Peyer's patch (tissue), 4 donors: ENCODE measurements at places on chromosomes 6 and 20. TPM values are rescaled to one million over a fixed set of nuclear protein-coding genes. Genes with fewer than 3 reads are reported as not detected.

The IL20RA gene
- total RNA-seq = 2.5 TPM

DNA sequence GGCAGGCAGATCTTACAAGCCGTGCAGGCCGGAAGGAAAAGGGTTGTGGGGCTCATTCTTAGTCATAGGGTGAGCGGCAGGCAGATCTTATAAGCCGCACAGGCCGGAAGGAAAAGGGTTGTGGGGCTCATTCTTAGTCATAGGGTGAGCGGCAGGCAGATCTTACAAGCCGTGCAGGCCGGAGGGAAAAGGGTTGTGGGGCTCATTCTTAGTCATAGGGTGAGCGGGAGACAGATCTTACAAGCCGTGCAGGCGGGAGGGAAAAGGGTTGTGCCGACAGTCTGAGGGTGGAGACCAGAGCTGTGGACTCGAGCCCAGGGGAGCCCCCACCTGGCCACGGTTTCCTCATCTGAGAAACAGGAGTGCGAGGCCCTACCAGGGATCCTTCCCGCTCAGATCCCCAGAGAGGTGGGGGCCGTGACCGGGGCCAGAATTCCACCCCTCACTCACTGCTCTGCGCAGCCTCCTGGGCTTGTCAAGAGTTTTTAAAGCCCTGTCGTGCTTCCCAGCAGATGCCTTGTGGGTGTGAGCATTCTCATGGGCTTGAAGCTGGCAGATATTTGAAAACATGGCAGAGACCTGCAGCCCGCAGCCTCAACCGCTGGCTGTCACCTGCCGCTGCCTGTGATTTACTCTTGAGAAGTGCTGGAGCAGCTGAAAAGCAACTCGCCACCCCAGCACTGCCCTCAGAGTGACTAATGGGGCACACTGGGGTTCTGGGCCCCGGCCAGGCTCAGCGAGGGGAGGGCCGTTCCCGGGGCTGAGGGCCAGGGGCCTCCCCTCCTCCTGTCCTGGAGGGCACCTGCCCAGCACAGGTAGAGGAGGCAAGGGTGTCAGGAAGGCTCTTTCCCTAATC, 31.9 kb downstream of the NTSR1 start:
- H3K36me3 ChIP-seq = no peaks in the 10 kb centered on the region
- H3K27ac ChIP-seq = peak overlapping the region; percentile 61
- peak; percentile 48 for DNase-seq
- H3K4me1 ChIP-seq = no peaks in the 10 kb centered on the region
- H3K4me3 ChIP-seq = peak overlapping the region; percentile 29

DNA sequence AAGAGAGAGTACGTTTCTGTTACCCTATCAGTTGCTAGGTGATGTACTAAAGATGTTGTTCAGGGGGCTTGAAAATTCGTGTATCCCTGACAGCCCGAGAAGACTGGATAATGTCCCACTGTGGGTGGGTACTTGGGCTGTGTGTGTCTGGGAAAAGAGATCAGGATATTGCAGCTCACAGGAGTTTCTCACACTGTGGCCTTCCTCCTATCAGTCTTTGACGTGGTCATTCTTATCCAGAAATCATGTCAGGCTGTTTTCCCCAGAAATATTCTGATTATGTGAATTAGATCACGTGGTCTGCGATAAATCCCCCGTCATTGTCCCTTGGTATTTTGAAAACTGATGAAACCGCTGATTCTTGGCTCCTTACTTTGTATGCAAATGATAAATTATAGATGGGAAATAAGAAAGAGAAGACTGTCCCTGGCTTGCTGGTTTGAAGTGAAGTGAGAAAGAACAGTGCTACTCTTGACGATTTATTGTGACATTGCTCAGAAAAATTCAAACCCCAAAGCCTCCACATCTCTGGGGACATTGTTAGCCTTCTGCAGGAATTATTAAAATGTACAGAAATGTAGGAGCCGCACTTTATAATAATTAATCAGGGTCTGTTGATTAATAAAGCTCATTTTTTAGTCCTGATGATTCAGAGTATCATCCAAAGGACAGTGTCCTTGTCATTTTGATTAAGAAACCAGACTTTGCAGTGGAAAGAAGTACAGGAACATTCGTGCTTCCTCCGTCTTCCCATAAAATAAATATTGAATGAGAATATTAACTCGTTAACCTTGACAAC, 167.5 kb upstream of the TSHZ2 start:
- no peak overlapping the region for H3K27ac ChIP-seq
- no peak overlapping the region for H3K4me3 ChIP-seq
- no peaks in the 10 kb centered on the region for H3K36me3 ChIP-seq
- no peak for DNase-seq
- H3K4me1 ChIP-seq = no peaks in the 10 kb centered on the region

DNA sequence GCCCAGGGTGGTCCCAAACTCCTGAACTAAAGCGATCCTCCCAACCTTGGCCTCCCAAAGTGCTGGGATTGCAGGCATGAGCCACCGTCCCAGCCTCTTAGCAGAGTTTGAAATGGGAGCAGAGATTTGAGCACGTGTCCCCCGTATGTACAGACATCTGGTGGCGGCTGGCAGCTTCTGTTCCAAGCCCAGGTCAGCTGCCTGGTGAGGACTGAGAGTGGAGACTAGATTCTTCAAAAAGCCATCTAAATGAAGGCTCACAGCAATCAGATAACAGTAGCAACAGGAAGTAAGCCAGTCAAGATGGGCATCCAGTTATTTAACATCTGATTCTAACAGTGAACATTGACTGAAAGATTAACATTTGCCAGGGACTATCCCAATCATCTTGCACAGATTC, 128.1 kb upstream of the AKAP12 start:
- H3K36me3 ChIP-seq = no peaks in the 10 kb centered on the region
- no peak overlapping the region for H3K27ac ChIP-seq
- H3K4me1 ChIP-seq = no peaks in the 10 kb centered on the region
- no peaks in the 10 kb centered on the region for H3K27me3 ChIP-seq

DNA sequence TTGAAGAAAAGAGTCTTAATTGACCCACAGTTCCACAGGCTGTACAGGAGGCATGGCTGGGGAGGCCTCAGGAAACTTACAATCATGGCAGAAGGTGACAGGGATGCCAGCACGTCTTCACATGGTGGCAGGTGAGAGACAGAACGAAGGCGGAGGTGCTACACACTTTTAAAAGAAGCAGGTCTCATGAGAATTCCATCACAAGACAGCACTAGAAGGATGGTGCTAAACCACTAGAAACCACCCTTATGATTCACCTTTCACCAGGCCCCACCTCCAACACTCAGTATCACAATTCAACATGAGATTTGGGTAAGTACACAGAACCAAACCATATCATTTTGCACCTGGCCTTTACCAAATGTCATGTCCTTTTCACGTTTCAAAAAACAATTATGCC, 20.9 kb downstream of the TAGAP start:
- no peaks in the 10 kb centered on the region for H3K27me3 ChIP-seq
- no peaks in the 10 kb centered on the region for H3K4me1 ChIP-seq
- H3K4me3 ChIP-seq = no peak overlapping the region
- H3K36me3 ChIP-seq = no peaks in the 10 kb centered on the region
